ENCODE measurements at places on chromosomes 6 and 20. TPM values are rescaled to one million over a fixed set of nuclear protein-coding genes. Genes with fewer than 3 reads are reported as not detected.

GRCh38 chr20:36096435-36096834 is 58.1 kb upstream of the EPB41L1 start:
- DNase-seq: no peak

GRCh38 chr20:56762829-56763228 is 133.7 kb downstream of the TFAP2C start:
- DNase-seq: no peak

GRCh38 chr6:55208478-55209458 is 34.5 kb downstream of the HCRTR2 start:
- DNase-seq: no peak

DYNLT2 gene
- 4.7 TPM for total RNA-seq

WFDC2 gene
- 2.7 TPM for total RNA-seq
